ENCODE measurements at places on chromosomes 1 and 21. TPM values are rescaled to one million over a fixed set of nuclear protein-coding genes. Genes with fewer than 3 reads are reported as not detected.

TAS1R1 gene
- total RNA-seq: not detected

LENEP gene
- total RNA-seq: not detected

MROH9 gene
- 0.85 TPM for total RNA-seq

SERTAD4 gene
- total RNA-seq: 12.1 TPM

PTCH2 gene
- under 0.01 TPM for total RNA-seq

All from regular cardiac myocyte (primary cell).